ENCODE measurements at places on chromosomes 7 and 10.

GRCh38 chr10:18500576-18500975 is 150.8 kb downstream of the NSUN6 start:
- DNase-seq = no peak

GRCh38 chr7:44981035-44981706 is 2.4 kb upstream of the MYO1G start:
- DNase-seq = no peak

GRCh38 chr7:40880581-40880980 is 745.8 kb downstream of the SUGCT start:
- no peak for DNase-seq

- no peak for DNase-seq
Measured at GRCh38 chr10:47240173-47240572, 59.8 kb upstream of the GDF10 start.

DNA sequence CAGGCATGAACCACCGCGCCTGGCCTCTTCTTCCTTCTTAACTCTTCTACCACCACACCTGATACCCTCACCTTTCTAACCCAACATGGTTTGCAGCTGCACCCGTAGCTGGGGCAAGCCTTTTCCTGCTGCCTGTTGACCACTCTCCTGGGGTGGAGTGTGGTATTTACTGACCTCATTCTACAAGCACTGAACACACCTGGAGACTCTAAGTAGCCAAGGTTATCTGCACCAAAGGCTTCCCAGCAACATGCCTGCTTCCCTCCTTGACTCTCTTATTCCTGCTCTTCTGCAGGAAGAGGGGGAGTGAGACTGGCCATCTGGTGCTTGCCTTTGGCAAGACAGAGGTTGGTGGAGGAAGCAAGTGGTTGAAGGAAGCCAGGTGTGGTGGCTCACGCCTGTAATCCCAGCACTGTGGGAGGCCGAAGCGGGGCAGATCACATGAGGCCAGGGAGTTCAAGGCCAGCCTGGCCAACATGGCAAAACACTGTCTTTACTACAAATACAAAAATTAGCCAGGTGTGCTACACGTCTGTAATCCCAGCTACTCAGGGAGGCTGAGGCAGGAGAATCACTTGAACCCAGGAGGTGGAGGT is 10.1 kb downstream of the ACTR1A start:
- DNase-seq = no peak

DNA sequence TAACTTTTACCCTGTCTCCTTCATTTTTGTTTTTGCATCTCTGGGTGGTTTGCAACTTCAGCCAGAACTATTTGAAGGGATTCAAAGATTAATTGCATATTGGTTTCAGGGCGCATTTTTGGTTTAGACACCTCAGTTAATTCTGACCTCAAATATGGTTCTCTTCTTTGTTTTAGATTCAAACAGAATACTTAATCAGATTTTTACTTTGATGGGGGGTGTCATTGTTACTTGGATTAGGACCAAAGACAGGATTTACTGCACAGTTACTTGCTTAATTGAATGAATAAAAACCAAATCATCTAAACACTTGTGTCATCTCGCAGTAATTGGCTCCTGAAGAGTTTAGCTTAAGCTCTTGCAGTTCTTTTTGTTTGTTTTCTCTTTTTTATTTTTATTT is 100.9 kb downstream of the PHTF2 start:
- DNase-seq = no peak

DNA sequence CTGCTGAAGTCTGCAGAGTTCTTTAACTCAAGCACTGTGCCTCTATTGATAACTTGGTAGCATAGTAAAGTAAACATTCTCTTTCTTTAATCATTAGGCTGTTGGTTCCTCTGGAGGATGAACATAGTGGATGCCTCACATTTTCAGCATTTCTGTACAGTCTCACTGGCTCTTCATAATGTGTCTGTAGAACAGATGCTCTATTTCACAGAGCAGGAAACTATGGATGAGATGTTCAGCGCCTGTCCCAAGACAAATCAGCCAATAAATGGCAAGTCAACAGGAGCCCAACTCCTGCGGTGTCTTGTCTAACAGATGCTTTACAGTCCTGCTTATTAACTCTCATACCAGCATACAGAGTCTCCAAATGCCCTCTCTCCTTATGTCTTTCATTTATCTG is 36.5 kb downstream of the NRBF2 start:
- DNase-seq = no peak

- peak; percentile 71 for DNase-seq
Measured at GRCh38 chr10:128324058-128324827, 198.0 kb upstream of the MKI67 start.

DNA sequence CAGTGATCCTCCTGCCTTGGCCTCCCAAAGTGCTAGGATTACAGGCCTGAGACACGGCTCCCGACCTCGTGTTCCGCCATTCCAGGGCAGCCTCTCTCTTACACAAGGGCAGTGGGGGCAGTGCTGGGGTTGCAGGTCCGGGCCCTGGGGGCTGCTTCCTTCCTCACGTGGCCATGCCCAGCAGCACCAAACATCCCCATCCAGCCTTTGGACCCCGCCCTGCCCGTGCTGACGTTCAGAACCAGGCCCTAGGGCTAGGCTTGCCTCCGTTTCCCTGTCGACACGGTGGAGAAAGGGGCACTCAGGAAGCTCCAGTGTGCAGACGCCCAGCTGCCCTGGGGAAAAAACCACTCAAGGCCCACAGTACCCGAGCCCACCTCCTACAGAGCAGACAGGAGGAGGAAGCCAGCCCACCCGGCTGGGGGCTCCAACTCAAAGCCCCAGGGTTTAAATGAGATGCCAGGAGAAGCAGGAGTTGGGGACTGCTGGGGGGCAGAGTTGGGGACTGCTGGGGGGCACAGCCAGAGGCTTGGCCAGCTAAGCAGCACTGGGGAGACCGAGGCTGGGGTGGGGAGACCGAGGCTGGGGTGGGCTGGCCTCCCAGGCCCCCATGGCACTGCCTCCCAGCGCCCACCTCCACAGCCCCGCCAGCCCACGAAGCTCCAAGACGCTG is 35.9 kb downstream of the ADAP1 start:
- peak; percentile 13 for DNase-seq

GRCh38 chr7:121466455-121466854 is 70.3 kb upstream of the FAM3C start:
- no peak for DNase-seq

DNA sequence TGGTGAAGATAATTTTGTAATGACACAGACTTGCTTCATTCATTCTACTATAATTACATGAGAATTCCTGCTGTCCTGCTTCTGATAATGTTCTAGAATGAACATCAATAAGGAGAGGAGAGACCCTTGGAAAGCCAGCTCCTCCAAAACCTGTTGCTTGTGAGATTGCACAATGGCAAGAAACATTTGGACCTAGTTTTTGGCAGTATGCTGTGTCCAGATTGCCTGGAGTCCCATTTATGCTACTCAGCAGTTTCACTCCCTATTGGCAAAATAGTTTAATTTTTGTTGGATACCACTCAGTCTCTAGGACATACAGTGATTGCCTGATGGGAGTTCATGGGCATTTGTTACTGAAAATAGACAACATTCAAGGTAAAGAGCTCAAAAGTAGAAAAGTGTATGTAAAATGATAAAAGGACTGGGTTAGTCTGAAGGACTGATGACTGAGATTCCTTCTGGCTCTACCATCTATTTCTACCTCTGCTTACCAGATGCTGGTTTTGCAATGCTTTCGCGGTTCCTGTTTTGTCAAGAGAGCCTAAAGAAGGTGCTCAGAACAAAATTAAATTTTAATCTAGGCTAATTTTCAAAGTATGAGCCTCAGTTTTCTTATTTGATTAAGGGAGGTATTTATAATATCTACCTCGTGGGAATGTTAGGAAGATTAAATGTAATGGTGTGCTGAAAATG is 8.0 kb upstream of the ACTR3B start:
- DNase-seq = no peak

All from right lobe of liver (tissue), 6 donors.